ENCODE measurements at places on chromosomes 2 and 18. TPM values are rescaled to one million over a fixed set of nuclear protein-coding genes. Genes with fewer than 3 reads are reported as not detected.

DCC gene
- total RNA-seq, result 24.5 TPM

DOCK10 gene
- 20.2 TPM for total RNA-seq

ALPI gene
- total RNA-seq, result 0.43 TPM

KYNU gene
- 4.5 TPM for total RNA-seq

ALPG gene
- total RNA-seq, result 1.0 TPM

SLC66A3 gene
- total RNA-seq, result 38.9 TPM

NT5C1B gene
- 18.0 TPM for total RNA-seq

HRH4 gene
- total RNA-seq, result 0.37 TPM

RSAD2 gene
- total RNA-seq, result 4.4 TPM

PKDCC gene
- total RNA-seq, result 122 TPM
